ENCODE measurements at places on chromosomes 12 and 14.

GRCh38 chr12:12474931-12475795 lies 87.5 kb downstream of the DUSP16 start:
- DNase-seq = no peak

GRCh38 chr14:38505221-38505972 lies 249.5 kb upstream of the CLEC14A start:
- DNase-seq = no peak

DNA sequence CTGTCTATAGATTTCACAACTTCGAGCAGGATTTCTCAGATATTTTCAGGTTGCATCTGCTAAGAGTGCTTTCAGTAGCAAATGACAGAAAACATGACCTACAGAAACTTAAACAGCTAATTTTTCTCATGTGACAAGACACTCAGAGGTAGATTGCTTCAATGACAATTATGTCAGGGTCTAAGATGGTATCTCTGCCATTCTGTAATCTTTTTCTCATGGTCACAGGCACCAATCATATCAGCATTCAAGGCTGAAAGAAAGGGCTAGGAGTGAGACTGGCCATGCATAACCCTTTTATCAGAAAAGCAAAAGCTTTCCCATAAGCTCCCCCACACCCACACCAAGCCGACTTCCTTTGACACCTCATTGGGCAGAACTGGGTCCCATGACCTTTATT lies 450.5 kb upstream of the FAR2 start:
- DNase-seq = no peak

DNA sequence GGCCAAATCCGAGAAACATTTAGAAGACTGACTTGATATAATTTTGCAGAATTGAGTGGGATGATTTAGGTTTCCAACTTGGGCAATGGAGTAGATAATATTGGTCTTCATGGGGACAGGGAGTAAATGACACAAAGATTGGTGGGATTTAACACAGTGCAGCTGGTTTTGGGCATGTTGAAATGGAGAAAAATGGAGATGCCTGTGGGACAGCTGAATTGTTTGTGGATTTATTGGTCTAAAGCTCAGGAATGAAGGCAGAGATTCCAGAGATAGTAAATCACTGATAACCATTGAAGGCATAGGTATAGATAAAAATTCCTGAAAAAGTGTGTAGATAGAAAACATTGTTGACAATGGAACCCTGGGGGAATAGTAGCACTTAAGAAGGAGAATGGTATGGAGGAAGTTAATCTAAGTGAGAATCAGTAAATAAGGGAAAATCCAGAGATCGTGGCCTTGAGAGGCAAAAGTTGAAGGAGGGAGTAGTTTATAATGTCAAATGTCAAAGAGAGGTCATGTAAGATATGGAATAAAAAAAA lies 120.9 kb upstream of the ATP2B1 start:
- DNase-seq = no peak

DNA sequence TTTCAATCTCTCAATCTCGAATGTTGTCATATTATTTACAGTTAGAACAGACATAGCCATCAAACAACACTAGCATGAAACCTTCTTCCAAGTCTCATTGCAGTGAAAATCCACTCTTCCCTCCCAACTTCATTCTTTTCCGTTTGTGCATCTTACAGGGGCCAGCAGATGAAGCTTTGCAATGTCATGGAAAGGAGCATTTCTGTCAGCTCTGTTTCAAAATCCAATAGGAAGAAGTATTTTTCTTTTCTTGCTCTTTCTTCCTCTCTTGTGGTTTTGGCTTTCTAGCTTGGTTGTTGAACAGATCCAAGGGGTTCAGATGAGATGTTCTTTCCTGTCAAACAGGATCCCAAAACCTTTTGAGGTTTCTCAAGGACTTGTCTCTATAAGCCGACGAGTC lies 416.6 kb downstream of the AEBP2 start:
- DNase-seq = no peak
